ENCODE measurements at places on chromosomes 4 and X. TPM values are rescaled to one million over a fixed set of nuclear protein-coding genes. Genes with fewer than 3 reads are reported as not detected.

GRCh38 chr4:87971866-87972265, 3.6 kb upstream of the SPP1 start:
- H3K27ac ChIP-seq, result no peak overlapping the region
- H3K36me3 ChIP-seq, result no peaks in the 10 kb centered on the region
- DNase-seq, result no peak
- no peaks in the 10 kb centered on the region for H3K4me1 ChIP-seq
- H3K27me3 ChIP-seq, result peaks cover 36% of the 10 kb centered on the region

- peak overlapping the region; percentile 4 for H3K4me3 ChIP-seq
- no peak overlapping the region for H3K27ac ChIP-seq
- peaks cover 32% of the 10 kb centered on the region for H3K4me1 ChIP-seq
- no peaks in the 10 kb centered on the region for H3K27me3 ChIP-seq
- peaks cover 14% of the 10 kb centered on the region for H3K36me3 ChIP-seq
Measured at GRCh38 chr4:39524161-39524957, 2.9 kb downstream of the UGDH start.

- DNase-seq, result no peak
- H3K27me3 ChIP-seq, result no peaks in the 10 kb centered on the region
- no peak overlapping the region for H3K4me3 ChIP-seq
Measured at GRCh38 chrX:109742722-109743121, 9.7 kb upstream of the ACSL4 start.

DNA sequence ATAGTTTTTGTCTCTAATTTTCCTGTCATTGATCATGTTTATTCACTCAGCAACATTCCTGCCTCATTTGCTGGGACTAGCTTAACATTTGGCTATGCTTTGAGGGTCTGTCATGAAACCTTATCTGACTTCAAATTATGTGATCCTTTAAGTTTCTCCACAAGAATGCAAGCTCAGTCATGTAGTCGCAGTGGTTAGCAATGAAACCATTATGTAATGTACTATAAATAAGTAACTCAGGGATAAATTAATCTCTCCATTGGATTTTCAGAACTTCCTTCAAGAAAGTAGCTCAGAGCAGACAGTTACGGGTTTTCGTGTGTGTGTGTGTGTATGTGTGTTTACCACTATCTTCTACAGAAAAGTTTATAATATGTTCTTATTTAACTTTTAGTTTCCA, 993.6 kb downstream of the ADGRL3 start:
- H3K4me1 ChIP-seq, result no peaks in the 10 kb centered on the region
- no peak overlapping the region for H3K27ac ChIP-seq
- no peak overlapping the region for H3K4me3 ChIP-seq
- DNase-seq, result no peak
- no peaks in the 10 kb centered on the region for H3K36me3 ChIP-seq

Gene APOOL
- total RNA-seq, result 25.7 TPM

Gene GAB3
- total RNA-seq, result 6.6 TPM

- no peak for DNase-seq
- no peak overlapping the region for H3K4me3 ChIP-seq
- H3K4me1 ChIP-seq, result no peaks in the 10 kb centered on the region
- no peaks in the 10 kb centered on the region for H3K27me3 ChIP-seq
- no peak overlapping the region for H3K27ac ChIP-seq
- no peaks in the 10 kb centered on the region for H3K36me3 ChIP-seq
Measured at GRCh38 chr4:175971388-175972179, 94.1 kb upstream of the WDR17 start.

- no peaks in the 10 kb centered on the region for H3K36me3 ChIP-seq
- no peak overlapping the region for H3K4me3 ChIP-seq
- no peak overlapping the region for H3K27ac ChIP-seq
- no peak for DNase-seq
- no peaks in the 10 kb centered on the region for H3K4me1 ChIP-seq
- H3K27me3 ChIP-seq, result no peaks in the 10 kb centered on the region
Measured at GRCh38 chr4:95524729-95525128, 24.0 kb downstream of the UNC5C start.

Data from left lung (tissue), 14 donors.